ENCODE measurements at places on chromosomes 13 and 19.

GRCh38 chr13:57629821-57630235 lies 1.7 kb upstream of the PCDH17 start:
- DNase-seq, result no peak

GRCh38 chr13:111897178-111897845 lies 169.6 kb upstream of the SOX1 start:
- DNase-seq, result no peak

GRCh38 chr19:4582980-4583842 lies 23.7 kb upstream of the SEMA6B start:
- no peak for DNase-seq

- DNase-seq, result no peak
These were observed 12.7 kb upstream of the FKRP start for GRCh38 chr19:46732966-46733689.

DNA sequence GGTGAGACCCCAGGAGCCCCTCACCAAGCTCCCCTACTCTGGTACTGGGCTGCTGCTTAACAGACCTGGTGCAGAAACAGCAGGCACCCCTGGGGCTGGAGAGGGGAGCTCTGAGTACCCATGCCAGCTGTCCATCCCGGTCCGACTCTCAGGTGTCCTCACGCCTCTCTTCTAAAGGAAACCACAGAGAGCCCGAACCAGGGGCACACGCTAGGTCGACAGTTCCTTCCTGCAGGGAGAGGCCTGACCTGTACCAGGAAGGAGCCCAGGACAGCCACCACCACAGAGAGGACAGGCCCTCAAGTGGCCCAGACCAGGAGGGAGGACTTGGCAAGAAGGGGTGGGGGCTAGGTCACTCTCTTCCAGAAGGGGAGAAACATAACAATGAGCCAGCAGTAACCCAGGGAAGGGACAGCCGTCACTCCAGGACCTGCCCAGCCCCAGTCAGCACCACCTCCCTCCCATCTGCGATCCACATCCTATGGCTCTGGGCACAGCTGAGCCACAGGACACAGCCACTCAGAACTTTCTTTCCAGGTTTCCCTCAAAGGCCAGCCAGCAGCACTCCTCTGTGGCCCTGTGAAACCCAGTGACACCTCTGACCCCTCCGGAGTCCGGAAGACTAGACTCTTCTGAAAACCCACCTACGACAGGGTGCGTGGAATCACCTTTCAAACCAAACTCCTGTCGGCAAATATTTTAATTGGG lies 13.0 kb upstream of the SLC35E1 start:
- DNase-seq, result no peak

DNA sequence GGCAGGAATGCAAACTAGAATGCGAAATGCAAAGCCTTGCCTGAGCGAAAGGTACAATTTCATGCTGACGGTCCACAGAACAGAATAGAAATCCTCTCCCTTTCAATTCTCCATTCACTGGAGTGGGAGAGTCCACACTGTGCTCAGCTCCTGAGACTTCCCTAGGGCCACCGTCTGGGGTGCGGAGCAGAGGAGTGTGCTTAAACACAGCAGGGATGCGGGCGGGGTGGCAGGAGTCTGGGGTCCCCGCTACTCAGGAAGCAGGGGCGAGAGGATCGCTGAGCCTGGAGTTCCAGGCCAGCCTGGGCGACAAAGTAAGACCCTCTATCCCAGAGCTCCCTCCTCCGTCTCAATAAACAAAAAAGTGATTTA lies 552 bp upstream of the ZNF816 start:
- DNase-seq, result no peak

- DNase-seq, result no peak
These were observed 10.3 kb upstream of the RNF113B start for GRCh38 chr13:98187155-98187964.

DNA sequence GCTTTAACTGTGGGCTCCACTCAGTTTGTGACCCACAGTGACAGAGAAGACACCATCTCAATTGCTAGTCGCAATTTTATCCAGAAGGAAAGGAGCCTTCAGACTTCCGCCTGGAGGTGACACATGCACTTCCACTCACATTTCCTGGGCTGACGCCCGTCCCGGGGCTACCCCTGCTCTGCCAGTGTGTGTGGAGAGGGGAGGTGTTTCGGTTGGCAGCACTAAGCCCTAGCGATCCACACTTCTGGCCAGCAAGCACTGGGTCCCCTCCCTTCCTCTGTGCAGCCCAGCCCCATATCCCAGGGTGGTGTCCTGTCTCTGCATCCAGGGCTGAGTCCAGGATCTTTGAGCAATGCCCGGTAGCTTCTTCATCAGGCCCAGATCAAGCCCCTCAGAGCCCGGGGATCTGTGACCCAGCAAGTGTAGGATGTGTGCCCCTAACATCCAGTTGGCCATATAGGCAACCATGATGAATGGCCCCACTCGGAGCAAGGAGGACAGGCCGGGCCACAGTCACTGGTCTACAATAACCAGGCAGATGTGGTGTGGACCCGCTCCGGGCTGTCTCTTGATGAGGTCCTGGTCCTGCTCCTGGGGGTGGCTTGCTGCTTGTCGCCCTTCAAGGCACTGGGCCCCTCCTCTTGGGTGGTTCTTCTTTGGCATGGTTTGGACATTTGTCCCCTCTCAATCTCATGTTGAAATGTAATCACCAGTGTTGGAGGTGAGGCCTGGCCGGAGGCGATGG lies 141.9 kb upstream of the SPACA7 start:
- DNase-seq, result no peak

GRCh38 chr13:33756929-33757328 lies 61.0 kb upstream of the RFC3 start:
- no peak for DNase-seq

DNA sequence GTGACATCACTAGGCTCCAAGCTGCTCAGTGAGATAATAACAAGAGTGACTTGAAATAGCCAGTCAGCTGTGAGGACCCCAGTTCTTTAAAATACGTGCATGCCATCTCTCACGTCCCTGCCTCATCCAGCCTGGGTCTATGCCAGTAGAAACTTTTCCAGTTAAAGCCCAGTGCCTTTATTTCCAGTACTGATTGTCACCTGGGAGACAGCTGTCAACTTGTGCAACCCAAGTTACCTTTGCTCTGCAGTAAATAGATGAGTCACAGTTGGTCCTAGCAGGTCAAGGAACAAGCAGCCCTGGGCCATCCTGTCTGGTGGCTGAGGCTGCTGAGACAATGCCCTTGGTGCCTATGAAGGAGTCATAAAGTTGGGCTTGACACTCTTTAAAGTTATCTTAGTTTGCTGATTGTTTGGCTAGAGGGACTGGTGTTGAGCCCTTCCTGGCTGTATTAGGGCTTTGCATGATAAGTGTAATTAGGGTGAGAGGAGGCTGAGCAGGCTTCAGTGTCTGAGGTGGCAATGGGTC lies 228.7 kb downstream of the LACC1 start:
- DNase-seq, result no peak

DNA sequence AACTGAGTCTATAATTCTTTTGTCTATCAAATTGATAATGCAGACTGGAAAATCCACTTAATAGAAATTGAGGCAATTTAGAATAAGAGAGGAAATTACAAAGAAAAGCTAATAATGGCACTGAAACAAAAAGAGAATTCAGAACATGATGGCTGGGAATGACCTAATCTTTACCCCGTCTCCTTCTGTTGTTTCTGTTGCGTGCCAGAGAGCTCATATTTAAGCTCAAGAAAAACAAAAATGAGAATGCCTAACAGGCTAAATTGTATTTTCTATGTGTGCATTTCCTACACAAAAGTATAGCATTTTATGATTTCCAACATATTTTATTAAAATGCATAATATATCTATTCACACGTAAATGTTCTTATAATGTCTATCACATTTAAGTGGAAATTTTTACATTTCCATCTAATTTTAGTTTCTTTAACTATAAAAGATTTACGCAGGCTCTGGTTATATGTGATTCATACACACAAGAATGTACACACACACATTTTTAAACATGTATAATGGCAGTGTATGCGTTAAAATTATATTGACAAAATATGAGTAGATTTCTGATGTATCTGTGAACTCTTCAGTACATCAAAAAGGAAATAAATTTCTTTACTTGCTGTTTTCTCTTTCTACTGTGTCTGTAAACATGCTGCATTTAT lies 432.3 kb downstream of the SLITRK6 start:
- no peak for DNase-seq

- no peak for DNase-seq
These were observed 36.0 kb upstream of the LAMP1 start for GRCh38 chr13:113260996-113261395.

DNA sequence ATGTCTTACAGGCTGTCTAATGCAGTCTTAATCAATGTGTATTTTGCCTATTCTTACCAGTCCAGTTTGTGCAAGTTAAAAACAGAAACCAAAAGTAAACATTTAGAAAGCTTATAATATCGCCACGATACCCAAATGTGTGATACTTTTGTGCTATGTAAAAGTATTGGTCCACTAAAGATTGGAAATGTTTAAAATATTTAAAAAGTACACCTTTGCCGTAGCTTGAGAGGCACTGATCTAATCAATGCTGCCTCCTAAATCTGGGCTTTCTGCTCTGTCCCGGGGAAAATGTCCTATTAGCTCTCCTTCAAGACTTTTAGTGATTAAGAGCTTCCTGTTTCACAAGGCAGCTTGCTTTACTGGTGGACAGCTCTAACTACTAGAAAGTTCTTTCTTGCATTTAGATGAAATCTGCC lies 64.7 kb downstream of the DNAJC15 start:
- DNase-seq, result no peak

- DNase-seq, result no peak
These were observed 94.1 kb downstream of the HSPH1 start for GRCh38 chr13:31067416-31068118.

- DNase-seq, result no peak
These were observed 294.1 kb downstream of the MYO16 start for GRCh38 chr13:108923386-108924047.

DNA sequence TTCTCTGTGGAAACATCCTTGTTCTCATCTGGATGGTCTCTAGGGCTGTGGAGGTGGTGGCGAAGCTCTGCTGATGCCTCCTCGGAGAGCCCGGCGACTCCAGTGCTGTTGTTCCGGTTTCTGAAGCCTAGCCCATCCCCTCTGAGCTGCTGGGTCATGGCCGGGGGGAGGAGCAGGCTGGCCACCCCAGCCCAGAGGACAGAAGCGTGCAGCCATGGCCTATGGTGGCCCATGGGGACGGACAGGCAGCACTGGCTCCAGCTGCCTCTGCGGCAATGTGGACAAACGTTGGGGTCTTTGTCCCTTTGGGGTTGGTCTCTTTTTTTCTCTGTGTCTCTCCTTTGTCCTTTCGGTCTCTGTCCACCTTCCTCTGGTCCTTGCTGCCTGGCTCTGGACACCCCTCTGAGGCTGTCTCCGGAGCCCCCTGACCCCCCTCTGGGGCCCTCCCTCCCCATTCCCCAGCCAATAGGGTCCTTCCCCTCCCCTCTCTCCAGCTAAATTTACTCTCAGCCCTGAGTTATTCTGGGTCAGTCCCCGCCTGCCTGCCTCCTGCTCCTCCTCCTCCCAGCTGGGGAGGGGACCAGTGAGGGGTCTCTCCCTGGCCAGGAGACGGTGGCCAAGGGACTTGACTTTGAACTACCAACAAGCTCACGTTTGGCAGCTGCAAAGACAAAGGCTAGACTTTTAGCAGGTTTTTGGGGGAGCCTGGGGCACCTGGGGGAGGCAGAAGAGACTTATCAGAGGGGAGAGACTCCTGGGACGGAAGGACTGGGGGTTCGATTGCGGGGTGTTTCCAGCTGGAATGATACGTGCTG lies at the start of gene HRC:
Gene HRC (minus strand): TSS at position 392 of the 815 bp plus-strand sequence. CDS start 159 bp downstream, at position 233.
- DNase-seq, result no peak

DNA sequence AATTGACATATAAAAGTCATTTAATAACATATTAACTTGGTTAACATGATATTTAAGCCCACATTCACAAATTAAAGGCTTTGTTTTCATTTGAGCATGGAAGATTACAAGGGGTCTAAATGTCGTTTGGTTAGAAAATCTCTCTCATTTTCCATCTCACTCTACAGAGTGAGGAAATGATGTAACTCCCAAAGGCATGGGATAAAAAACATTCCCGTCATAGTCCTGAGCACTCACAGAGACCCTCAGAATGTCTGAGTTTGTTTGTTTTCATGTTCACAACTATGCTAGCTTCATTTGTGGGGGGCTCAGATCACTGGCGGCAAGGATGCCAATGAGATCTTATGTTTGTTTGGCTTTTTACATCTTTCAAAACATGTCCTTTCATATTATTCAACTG lies 307.5 kb downstream of the TBC1D4 start:
- DNase-seq, result no peak

DNA sequence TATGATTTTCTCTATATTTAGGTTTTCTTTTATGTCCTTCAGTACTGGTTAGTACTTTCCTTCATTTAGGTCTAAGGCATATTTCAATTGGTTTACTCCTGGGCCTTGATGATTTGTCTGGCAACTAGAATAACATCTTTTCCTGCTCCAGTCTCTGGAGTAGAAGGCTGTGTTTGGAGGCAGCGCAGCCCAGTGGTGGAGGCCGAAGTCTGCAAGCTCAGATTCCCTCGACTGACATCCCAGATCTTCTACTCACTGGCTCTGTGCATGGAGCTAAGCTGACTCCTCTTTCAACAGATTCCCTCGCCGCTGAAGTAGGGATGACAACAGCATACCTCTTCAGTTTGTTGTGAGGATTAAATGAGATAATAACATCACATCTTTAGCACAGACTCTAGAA lies 141.0 kb downstream of the RAP2A start:
- peak; percentile 22 for DNase-seq

DNA sequence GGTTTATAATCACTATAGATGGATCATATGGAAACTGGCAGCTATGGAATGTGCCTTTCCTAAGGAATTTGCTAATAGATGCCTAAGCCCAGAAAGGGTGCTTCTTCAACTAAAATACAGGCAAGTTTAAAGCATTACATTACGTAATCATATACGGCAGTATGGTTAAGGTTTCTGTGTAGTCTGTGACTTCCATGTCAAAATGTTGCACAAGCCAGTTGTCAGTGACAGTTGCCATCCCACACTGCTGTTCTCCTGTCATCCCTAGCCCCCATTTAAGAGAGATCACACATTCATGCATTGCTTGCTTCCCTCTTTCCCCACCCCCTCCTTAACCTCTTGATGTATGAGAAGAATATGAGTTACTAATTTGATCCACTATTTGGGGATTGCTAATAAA lies 47.3 kb downstream of the BRCA2 start:
- DNase-seq, result no peak

GRCh38 chr19:13269348-13269747 lies 119.1 kb downstream of the IER2 start:
- DNase-seq, result no peak

DNA sequence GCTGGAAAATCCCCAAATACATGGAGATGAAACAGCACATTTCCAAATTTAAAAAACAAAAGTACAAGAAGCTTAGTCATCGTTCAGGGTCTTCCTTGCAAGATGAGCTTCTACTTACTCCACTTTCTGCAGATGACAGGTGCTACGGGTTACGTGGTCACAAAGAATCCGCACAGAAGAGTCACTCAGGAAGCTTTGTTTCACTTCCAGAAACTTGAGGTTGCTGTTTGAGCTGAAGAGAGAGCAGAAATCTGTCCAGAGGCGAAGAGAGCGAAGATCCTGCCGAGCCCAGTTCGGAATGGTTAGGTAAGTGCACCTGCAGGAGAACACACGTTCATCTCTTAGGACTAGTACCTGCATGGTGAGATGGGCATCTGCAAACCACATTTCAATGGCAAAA lies 9.4 kb downstream of the NLRP7 start:
- DNase-seq, result no peak

GRCh38 chr19:31160336-31160926 lies 188.8 kb downstream of the TSHZ3 start:
- DNase-seq, result no peak

GRCh38 chr19:42271861-42272534 lies 2.9 kb downstream of the CIC start:
- DNase-seq, result no peak

GRCh38 chr13:21116141-21116540 lies 54.8 kb upstream of the LATS2 start:
- no peak for DNase-seq

- no peak for DNase-seq
These were observed 87.9 kb downstream of the DIAPH3 start for GRCh38 chr13:60075850-60076249.

All from iPS DF 6.9 (cell line).